ENCODE measurements at places on chromosomes 12 and 14.

GRCh38 chr12:59122784-59123183 is 202.5 kb upstream of the LRIG3 start:
- DNase-seq: no peak

GRCh38 chr12:109772622-109773321 is 59.1 kb downstream of the FAM222A start:
- peak; percentile 45 for DNase-seq

DNA sequence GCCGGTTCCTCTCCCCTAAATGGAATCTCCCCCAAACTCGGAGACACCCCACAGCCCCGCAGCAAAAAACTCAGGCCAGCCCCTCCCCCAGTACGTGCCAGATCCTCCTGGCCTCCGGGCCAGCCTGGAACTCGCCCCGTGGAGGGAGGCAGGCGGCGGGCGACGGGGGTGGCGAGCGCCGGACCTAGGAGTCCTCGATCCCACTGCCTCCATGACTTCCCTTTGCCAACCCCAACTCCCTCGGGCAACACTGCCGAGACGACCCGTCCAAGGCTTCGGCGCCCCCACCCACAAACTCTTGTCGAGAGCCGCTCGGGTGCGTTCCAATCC is 400 bp downstream of the ADCY6 start:
- DNase-seq: no peak

- DNase-seq: no peak
These were observed 5.3 kb downstream of the DYRK4 start for GRCh38 chr12:4567073-4567881.

DNA sequence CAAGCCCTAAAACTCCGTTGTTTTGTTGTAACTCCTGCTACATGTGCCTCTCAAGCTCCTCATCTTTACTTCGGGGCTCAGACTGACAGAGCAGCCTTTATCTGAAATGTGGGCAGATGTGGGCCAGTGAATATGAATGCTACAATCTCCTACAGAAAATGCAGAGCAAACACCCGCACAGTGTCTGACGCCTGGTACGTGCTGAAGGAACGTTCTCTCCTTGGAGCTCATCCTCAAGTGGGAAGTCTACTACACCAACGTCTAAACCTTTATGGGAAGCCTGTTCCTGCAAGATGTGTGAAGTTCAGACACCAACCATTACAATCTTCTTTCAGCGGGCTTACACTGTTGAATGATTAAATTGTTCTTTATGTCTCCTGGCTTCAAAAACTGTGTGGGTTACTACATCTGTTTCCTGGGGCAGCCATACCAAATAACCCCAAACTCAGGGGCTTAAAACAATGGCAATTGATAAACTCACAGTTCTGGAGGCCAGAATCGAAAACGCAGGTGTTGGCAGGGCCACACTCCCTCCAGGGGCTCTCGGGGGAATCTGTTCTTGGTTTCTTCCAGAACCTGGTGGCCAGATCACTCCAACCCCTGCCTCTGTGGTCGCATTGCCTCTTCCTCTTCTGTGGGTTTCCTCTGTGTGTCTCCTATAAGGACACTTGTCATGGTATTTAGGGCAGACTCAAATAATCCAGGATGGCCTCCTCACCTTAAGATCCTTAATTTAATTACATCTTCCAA is 179.7 kb upstream of the PLXNC1 start:
- no peak for DNase-seq

- DNase-seq: no peak
These were observed 33.0 kb downstream of the METAP2 start for GRCh38 chr12:95506707-95507523.

- DNase-seq: peak; percentile 22
These were observed 19.1 kb downstream of the TUNAR start for GRCh38 chr14:95895720-95896119.

DNA sequence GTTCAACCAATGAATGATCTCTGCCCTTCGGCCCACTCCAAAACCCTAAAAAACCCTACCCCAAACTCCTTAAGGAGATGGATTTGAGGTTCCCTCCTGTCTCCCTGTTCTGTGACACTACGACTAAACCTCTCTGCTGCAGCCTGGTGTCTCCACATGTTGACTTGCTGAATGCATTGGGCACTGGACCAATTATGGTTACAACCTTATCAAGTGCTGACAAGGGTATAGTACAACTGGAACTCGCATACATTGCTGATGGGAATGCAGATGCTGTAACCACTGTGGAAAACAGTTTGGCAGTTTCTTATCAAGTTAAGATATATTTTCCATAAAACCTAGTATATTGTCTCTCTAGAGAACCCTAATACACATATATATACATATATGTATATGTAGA is 6.3 kb upstream of the DICER1 start:
- no peak for DNase-seq

GRCh38 chr12:27801630-27802029 is 21.6 kb upstream of the MANSC4 start:
- DNase-seq: no peak

GRCh38 chr12:103751600-103751999 is 89.4 kb downstream of the NT5DC3 start:
- no peak for DNase-seq
